Activated CD4-positive, alpha-beta T cell treated with anti-CD3 and anti-CD28 coated beads, Interleukin-2, amount 10 ng/mL, durations not matched to agents 7 days and 5 days (primary cell): ENCODE measurements at places on chromosomes 6 and 20. TPM values are rescaled to one million over a fixed set of nuclear protein-coding genes. Genes with fewer than 3 reads are reported as not detected.
A peak's percentile ranks its signal among the peaks of the same experiment; 100 is the strongest.

- no peaks in the 10 kb centered on the region for H3K36me3 ChIP-seq
- H3K4me1 ChIP-seq = no peaks in the 10 kb centered on the region
- no peak overlapping the region for H3K4me3 ChIP-seq
- no peaks in the 10 kb centered on the region for H3K27me3 ChIP-seq
Measured at GRCh38 chr6:86147311-86147710, 504.6 kb upstream of the SYNCRIP start.

- no peak overlapping the region for H3K4me3 ChIP-seq
- H3K27me3 ChIP-seq = peaks cover 4% of the 10 kb centered on the region
- H3K27ac ChIP-seq = no peak overlapping the region
- no peak for DNase-seq
- peaks cover 32% of the 10 kb centered on the region for H3K4me1 ChIP-seq
Measured at GRCh38 chr6:170083236-170084051, 207.4 kb downstream of the DLL1 start.

DNA sequence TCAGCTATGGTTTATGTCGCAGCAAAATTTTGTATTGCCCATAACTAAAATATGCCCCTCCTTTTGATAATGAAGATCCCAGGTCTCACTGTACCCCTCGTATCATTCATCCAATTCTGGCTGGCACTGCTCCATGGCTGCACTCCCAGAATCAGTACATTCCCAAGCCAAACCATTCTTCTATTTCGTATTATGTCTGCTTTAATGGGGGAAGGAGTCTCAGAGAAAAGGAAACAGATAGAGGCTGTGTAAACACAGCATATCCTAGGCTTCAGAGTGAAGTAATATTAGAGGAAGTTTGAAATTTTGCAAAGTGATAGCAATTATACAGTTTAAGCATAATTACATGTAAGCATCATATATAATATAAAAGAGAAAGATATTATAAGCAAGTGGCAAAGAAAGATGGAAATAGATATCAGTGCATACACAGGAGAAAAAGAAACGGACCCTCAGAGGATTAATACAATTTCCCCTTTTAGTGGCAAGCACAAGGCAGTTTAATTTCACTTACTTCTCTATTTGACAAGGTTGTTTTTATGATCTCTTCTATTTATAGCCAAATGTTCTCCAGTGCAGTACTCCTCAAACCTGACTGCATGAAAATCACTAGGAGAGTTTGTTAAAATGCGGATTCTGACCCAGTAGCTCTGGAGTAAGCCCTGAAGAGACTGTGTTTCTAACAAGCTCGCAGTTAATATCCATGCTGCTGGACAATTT lies 56.5 kb upstream of the TENT5A start:
- H3K4me1 ChIP-seq = no peaks in the 10 kb centered on the region
- H3K36me3 ChIP-seq = no peaks in the 10 kb centered on the region
- H3K27me3 ChIP-seq = peaks cover 11% of the 10 kb centered on the region
- no peak overlapping the region for H3K4me3 ChIP-seq
- DNase-seq = no peak
- no peak overlapping the region for H3K27ac ChIP-seq

DNA sequence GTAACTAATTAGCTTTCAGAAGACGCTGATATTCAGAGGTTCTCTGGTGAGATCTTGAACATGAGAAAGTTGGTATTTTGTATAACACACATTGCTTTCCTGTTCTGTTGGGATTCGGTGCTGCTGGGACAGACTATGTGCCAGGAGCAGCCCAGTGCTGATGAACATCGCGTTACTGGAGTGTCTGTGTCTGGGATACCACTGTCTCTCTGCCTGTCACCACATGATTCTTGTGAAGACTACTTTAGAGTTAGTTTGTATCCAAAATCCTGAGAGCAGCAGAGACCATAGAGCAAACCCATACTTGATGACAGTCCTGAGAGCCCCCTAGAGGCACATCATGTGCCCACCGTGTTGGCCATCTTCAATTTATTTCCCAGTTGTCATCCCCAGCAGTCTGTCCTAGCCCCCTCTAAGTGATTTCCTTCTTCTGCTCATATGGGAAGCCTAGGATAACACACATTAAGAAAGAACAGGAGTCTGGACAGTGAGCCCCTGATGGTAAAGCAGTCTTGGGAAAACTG lies 41.8 kb upstream of the TINAG start:
- no peaks in the 10 kb centered on the region for H3K36me3 ChIP-seq
- no peaks in the 10 kb centered on the region for H3K27me3 ChIP-seq
- H3K4me1 ChIP-seq = no peaks in the 10 kb centered on the region
- DNase-seq = no peak
- H3K4me3 ChIP-seq = no peak overlapping the region

DNA sequence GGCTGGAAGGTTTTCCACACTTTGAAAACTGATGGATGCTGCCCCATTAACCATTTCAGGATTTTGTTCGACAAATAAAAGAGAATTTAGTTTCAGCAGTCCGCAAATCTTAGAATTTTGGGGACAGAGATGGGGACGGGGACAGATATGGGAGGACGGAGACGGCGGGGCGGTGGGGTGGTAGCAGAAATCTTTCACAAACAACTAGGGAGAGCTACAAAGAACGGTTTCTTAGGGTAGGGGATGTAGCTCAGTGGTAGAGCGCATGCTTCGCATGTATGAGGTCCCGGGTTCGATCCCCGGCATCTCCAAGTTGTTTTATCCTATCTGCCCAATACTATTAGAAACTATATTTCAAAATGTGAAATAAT lies 15.1 kb downstream of the HMGN4 start:
- H3K36me3 ChIP-seq = no peaks in the 10 kb centered on the region
- H3K4me3 ChIP-seq = no peak overlapping the region
- peaks cover 23% of the 10 kb centered on the region for H3K4me1 ChIP-seq
- DNase-seq = peak; percentile 77

DNA sequence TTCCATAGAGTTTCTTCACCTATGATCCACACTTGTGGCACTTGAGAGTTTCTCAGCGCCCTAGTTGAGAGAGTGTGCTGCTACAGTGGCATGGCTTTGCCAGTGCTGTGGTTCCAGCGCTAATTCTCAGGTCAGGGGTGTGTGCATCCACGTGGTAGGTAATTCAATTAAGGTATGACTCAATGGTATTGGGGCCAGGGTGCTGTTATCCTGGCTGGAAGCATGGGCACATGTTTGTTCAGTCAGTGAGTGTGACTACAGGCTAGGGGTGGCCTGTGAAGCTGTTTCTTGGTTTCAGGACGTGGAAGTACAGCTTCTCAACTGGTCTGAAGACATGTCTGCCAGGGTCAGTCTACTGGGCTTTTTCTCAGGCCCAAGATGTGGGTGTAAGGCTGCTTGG lies 3.0 kb upstream of the SEMG2 start:
- no peak overlapping the region for H3K4me3 ChIP-seq
- no peaks in the 10 kb centered on the region for H3K36me3 ChIP-seq
- DNase-seq = no peak
- peaks cover 28% of the 10 kb centered on the region for H3K27me3 ChIP-seq
- H3K4me1 ChIP-seq = no peaks in the 10 kb centered on the region

DNA sequence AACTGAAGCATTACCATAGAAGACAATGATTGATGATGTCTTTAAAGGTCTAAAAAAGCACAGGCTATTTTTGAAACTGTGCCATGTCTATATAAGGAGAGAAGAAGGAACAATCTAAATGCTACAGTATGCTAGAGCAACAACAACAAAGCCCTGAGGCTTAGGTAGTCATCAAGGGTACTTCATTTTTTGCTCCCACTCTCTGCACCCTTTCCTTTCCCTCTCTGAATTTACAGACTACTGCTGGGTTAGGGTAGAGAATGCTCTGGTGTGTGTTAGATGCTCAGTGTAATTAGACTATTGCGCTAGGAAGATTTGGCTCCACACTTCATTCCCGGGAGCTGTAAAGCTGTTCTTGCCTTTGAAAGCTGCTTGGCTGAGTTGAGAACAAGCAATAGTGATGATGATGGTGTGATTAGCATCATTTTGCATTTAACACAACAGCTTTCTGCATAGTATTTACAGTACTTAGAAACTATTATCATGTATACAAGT lies 1262.5 kb upstream of the CITED2 start:
- H3K4me3 ChIP-seq = no peak overlapping the region
- no peak overlapping the region for H3K27ac ChIP-seq
- no peak for DNase-seq

- H3K27ac ChIP-seq = no peak overlapping the region
- DNase-seq = no peak
- H3K27me3 ChIP-seq = no peaks in the 10 kb centered on the region
- H3K4me1 ChIP-seq = peaks cover 27% of the 10 kb centered on the region
Measured at GRCh38 chr6:110781522-110782214, 33.6 kb downstream of the CDK19 start.

DNA sequence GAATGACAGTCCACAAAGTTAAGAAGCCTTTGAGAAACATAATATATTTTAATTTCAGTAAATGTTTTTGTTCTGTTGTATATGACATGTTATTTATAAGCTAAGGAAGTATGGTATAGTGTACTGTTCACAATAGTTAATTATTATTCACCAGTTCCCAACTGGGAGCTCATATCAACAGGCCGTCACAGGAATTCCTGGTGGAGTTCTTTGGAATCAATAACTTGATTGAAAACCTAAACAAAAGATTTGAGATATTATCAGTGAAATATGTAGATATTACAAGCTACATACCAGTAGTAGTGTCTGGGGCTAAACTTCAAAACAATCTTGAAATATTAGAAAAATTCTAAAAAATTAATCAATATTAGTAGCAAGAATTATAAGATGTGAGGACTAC lies 60.3 kb downstream of the NOX3 start:
- H3K4me1 ChIP-seq = no peaks in the 10 kb centered on the region
- no peak overlapping the region for H3K27ac ChIP-seq
- DNase-seq = no peak
- no peak overlapping the region for H3K4me3 ChIP-seq
- no peaks in the 10 kb centered on the region for H3K27me3 ChIP-seq

GRCh38 chr6:37528541-37528940 lies 28.8 kb upstream of the CCDC167 start:
- peaks cover 20% of the 10 kb centered on the region for H3K4me1 ChIP-seq
- H3K4me3 ChIP-seq = no peak overlapping the region
- DNase-seq = no peak

- no peak for DNase-seq
- H3K27ac ChIP-seq = no peak overlapping the region
- H3K36me3 ChIP-seq = peaks cover 18% of the 10 kb centered on the region
- no peaks in the 10 kb centered on the region for H3K27me3 ChIP-seq
- H3K4me3 ChIP-seq = no peak overlapping the region
Measured at GRCh38 chr6:137856138-137856898, 10.7 kb upstream of the TNFAIP3 start.

DNA sequence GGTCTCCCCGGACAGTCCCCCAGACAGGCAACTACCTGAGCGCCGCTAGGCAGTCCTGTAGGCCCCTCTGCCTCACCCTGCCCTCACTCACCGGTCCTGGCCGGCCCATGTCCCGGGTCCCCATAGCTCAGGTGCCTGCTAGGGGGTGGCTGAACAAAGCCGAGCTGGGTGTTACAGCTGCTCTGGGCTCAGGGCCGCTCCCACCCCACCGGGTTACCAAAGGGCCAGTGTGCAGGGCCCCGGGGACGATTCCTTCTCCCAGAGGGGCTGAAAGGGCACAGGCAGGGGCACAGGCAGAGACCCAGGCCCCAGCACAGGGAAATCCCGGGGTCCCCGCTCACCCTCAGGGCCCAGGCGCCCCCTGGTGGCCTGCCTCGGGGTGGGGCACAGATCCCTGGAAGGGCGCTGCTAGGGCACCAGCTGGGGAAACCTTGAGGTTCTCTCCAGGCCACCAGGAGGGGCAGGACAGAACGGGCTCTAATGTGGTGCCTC lies 118.4 kb downstream of the GRM4 start:
- no peaks in the 10 kb centered on the region for H3K4me1 ChIP-seq
- DNase-seq = peak; percentile 63
- no peak overlapping the region for H3K27ac ChIP-seq
- no peak overlapping the region for H3K4me3 ChIP-seq

GRCh38 chr6:158744986-158745430 lies 74.2 kb downstream of the EZR start:
- H3K27ac ChIP-seq = no peak overlapping the region
- no peaks in the 10 kb centered on the region for H3K27me3 ChIP-seq
- no peak overlapping the region for H3K4me3 ChIP-seq
- peaks cover 55% of the 10 kb centered on the region for H3K36me3 ChIP-seq

- peaks cover 3% of the 10 kb centered on the region for H3K27me3 ChIP-seq
- DNase-seq = no peak
- no peaks in the 10 kb centered on the region for H3K36me3 ChIP-seq
- no peaks in the 10 kb centered on the region for H3K4me1 ChIP-seq
- H3K4me3 ChIP-seq = no peak overlapping the region
Measured at GRCh38 chr6:109285366-109285765, 96.9 kb downstream of the CD164 start.

GRCh38 chr6:43883847-43884651 lies 114.0 kb downstream of the VEGFA start:
- no peak for DNase-seq
- no peak overlapping the region for H3K4me3 ChIP-seq
- H3K36me3 ChIP-seq = no peaks in the 10 kb centered on the region
- no peaks in the 10 kb centered on the region for H3K27me3 ChIP-seq
- H3K4me1 ChIP-seq = no peaks in the 10 kb centered on the region

DNA sequence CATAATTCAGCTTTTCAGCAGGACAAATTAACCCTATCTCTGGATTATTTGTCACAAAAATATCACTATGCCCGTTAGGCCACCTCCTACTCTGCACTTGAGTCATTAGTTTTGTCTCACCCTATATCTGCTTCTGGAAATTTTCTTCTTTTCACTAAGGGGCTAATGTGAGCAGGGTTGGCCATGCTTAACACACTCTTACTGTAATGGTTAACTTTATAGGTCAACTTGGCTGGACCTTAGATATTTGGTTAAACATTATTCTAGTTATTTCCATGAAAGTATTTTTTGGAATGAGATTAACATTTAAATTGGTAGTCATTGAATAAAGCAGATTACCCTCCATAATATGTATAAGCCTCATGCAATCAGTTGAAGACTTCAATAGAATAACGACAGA lies 394.6 kb upstream of the PTCHD4 start:
- no peaks in the 10 kb centered on the region for H3K36me3 ChIP-seq
- H3K4me3 ChIP-seq = no peak overlapping the region
- DNase-seq = no peak
- H3K4me1 ChIP-seq = no peaks in the 10 kb centered on the region

DNA sequence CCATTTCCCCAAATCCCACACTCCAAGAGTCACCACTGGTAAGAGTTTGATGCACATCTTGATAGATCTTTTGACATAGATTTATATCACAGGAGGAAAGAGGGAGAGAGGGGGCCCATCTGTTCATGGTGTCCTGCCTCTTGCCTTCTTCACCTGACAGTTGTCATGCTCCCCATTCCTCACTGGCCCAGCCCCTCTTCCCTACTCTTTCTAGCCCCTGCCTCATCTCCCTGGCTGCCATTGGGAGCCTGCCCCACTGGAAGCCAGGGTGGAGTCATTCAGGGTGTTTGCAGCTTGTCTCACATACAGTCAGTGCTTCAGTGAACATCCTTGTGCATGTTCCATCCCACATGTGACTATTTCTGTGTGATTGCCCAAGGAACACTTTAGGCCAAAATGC lies 27.6 kb downstream of the SIRPA start:
- no peak for DNase-seq
- no peak overlapping the region for H3K27ac ChIP-seq
- no peaks in the 10 kb centered on the region for H3K36me3 ChIP-seq
- H3K27me3 ChIP-seq = no peaks in the 10 kb centered on the region
- no peak overlapping the region for H3K4me3 ChIP-seq
- no peaks in the 10 kb centered on the region for H3K4me1 ChIP-seq

Gene NRSN1
- total RNA-seq = not detected

Gene NUS1
- total RNA-seq = 25.4 TPM

Gene CCN5
- total RNA-seq = not detected

Gene COL11A2
- total RNA-seq = 1.3 TPM

Gene PLTP
- total RNA-seq = 0.81 TPM

Gene CALHM4
- not detected for total RNA-seq

Gene PTK6
- 0.74 TPM for total RNA-seq
